ENCODE measurements at places on chromosomes 4 and X. TPM values are rescaled to one million over a fixed set of nuclear protein-coding genes. Genes with fewer than 3 reads are reported as not detected.

SPANXN3 gene
- 2.8 TPM for polyA plus RNA-seq

GRCh38 chr4:82429728-82430192 is 502 bp downstream of the HNRNPDL start:
- no peak for DNase-seq

SCML1 gene
- 17.0 TPM for polyA plus RNA-seq

GRCh38 chr4:40576651-40577480 is 52.8 kb downstream of the RBM47 start:
- peak; percentile 93 for DNase-seq

IL15 gene
- 3.2 TPM for polyA plus RNA-seq

DNA sequence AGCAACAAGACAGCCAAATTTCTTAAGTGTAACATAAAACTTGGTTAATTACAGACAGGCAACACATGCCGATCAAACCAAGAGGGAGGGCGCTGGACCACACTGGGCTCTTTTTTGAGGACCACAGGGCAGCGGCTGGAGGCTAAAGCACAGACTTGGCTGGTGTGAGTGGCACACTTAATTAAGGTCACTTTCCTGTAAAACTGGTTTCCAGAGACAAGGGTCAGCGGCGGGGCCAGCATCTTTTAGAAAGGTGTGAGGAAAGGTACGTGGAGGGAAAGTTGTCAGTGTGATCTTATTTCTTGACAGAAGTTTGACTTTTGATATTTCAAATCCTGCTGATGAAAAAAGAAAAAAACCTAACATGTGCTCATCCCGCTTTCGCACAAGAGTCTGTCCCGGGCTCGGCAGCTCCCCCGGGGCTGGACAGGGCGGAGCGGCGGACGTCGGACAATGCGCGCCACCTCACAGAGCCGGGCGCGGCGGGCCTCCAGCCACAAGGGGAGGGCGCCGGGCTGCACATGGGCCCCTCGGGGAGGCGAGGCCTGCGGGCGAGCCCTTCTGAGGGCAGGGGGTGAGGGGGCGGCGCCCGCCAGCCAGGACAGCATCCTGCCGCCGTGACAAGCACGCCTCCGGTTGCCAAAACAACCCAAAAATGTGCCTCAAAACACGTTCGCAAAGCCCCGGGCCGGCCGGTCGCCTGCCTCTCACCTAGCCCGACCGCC is 660 bp upstream of the HSPA4L start:
- peak; percentile 72 for DNase-seq

DNA sequence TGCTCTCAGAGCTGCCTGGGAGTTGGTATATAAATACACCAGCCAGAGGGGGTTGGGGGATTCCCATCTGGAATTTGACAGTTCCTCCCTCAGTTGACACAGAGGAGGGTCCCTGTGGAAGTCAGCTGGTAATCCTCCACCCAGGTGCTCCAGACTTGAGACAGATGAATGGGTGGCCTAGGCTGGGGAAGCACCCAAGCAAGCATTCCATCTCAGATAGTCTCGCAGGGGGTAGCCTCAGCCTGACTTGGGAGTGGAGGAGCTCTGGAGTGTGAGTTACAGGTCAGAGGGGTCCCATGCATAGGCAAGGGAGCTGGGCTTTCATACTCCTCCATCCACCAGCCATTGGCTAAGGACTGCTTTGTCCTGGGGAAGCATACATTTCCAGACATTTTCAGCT is 229.3 kb upstream of the BCOR start:
- no peak for DNase-seq

LUZP4 gene
- not detected for polyA plus RNA-seq

GRCh38 chrX:12779534-12779933 is 11.7 kb upstream of the PRPS2 start:
- peak; percentile 58 for DNase-seq

DNA sequence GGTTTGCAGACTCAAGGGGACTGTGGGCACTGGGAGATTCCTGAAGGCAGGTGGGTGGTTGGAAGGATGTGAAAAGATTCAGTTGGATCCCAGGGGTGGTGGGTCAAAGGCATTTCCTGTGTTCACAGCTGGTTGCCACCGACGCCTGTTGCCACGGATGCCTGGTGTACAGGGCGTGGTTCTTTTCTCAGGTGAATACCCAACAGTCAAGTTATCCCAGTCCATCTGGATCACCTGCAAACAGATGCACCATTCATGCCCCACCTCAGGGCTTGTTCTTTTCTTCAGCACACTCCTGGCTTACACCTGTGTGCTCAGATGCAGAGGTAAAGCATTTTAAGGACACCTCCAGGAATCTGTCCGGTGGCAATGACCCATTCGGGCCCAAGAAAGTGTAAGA is 55.8 kb upstream of the SHOX start:
- DNase-seq, result no peak

GRCh38 chrX:70252491-70252890 is 7.5 kb downstream of the P2RY4 start:
- no peak for DNase-seq

NUDT11 gene
- 4.6 TPM for polyA plus RNA-seq

DNA sequence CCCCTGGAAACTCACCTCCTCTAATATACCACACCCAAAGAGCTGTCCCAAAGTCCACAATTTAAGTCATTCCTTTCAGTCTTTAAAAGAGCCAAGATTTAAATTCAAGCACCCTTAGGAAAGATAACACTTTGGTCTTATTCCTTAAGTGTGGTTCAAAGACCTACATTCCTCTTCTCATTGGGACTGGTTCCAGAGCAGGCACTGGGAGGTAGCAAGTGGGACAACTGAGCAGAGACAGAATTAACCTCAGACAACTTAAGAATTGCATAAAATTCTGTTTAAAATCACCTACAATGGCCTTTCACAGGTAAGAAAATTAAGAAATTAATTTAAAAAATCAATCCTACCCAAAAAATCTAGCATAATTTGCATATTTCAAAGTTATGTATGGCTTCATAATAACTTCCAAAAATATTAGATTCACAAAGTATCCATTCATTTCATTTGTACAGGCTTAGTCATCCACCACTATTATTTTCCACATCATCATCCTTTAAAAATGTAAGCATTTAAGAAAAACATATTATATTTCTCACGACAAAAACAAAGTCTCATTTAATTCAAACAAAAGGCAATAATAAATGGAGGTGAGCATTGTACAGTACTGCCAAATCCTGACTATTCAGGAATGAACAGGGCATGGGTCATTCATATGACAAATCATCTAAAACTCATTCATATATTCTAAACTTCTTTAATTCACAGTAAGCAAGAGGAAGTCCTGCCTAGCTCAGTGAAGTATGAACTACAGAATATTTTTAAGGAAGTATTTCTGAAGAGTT is 13.6 kb downstream of the PRSS12 start:
- DNase-seq, result no peak

DNA sequence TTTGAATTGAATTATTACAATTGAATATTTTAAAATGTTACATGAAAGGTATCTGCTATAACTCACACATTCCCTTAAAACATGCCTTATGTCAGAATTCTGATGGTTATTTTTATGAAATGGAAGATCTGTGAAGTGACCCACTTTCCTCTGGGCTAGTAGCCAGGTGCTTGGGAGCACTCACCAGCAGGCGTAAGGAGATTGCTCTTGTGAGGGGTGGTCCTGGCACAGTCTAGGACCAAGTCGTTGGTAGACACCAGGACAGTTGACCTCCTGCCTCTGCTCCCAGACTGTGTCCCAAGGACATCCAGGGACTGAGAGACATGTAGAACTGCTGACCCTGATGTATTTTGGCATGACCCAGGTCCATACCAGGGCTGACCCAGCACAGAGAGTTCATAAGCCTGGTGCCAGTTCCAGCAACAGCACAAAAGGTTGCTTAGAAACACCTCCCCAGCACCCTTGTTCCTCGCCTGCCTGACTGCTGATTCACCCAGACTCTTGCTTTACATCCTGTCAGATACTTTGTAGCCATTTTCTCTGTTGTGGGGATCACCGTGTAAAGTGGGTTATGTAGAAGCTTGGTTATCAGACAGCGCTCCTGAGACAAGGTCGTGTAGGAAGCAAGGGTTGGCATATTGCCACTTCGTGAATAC is 48.5 kb downstream of the NELFA start:
- DNase-seq, result no peak

All from hepatocyte (in vitro differentiated cells).